ENCODE measurements at places on chromosomes 1 and 21.

- DNase-seq: no peak
Measured at GRCh38 chr1:243489681-243490546, 234.1 kb downstream of the SDCCAG8 start.

DNA sequence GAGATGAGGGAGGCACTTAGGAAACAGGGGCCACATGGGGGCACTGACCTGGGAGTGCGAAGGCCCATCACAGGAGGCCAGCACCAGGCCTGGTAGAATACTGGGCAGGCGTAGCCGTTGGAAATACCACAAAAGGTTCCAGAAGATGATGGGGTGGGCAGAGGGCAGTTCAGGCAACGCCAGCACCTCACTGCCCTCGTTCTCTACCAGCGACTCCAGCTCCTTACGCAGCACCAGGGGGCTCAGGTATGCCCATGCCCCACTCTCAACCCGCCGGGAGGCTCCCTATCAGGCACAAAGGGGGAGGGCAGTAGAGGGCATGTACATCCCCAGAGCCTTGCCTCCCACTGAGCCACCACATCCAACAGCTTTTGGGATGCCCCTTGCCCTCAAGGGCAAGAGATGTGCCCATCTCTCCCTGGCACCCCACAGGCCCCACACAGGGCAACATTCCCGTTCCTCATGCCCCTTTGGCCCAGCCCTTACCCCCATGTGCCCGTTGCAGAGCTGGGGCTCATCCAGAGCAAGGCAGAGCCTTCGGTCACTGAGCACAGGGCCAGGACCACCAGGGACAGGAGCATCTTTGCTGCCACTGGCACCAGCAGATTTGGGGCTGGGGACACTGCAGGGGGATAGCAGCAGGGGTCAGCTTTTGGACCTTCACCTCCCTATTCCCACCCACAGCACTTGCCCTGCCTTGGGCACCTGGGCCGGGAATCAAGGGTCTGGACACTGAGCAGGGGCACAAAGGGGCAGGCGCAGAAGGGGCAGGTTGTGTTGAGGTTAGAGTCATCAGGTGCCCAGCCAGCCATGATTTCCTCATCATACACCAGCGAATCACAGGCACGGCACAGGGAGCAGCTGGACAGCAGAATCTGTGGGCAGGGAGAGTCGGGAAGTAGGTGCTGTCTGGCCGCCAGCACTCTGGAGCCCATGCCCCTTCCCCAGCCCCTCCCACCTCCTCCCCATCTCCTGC, 9.7 kb upstream of the GATAD2B start:
- no peak for DNase-seq

DNA sequence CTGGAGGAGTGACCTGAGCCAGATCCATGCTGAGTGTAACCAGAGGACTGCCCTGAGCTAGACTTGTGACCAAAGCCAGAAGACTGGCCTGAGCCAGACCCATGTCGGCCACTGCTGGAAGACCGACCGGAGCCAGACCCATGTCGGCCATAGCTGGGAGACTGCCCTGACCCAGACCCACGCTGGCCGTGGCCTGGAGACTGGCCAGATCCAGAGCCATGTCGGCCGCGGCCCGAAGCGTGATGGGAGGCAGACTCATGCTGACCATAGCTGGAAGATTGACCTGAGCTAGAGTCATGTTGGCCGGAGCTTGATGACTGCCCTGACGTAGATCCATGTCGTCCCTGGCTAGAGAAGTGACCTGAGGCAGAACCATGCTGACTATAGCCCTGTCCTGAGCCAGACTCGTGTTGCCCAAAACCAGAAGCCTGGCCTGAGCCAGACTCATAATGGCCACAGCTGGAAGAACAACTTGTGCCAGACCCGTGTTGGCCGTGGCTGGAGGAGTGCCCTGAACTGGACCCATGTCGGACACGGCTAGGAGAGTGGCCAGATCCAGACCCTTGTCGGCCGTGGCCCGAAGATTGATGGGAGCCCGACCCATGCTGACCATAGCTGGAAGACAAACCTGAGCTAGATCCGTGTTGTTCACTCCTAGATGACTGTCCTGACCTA, 5.1 kb downstream of the HRNR start:
- DNase-seq: no peak

GRCh38 chr1:194322751-194323150, 1136.3 kb upstream of the B3GALT2 start:
- no peak for DNase-seq

DNA sequence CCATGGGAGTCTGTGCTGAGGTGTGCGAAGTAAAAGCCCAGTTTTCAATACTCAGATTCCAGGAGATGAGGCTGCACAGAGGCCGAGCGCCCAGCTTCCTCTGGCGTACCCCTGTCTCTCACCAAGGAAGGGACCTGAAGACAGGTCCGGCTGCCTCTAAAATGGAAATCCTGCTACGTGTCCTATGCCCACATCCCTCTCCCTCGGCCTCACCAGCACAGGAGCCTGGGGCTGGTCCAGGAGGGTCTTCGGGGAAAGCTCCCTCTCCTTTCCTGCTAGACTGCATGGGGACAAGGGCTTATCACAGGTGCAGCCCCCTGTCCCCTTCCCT, 392 bp downstream of the MRPL55 start:
- DNase-seq: no peak

DNA sequence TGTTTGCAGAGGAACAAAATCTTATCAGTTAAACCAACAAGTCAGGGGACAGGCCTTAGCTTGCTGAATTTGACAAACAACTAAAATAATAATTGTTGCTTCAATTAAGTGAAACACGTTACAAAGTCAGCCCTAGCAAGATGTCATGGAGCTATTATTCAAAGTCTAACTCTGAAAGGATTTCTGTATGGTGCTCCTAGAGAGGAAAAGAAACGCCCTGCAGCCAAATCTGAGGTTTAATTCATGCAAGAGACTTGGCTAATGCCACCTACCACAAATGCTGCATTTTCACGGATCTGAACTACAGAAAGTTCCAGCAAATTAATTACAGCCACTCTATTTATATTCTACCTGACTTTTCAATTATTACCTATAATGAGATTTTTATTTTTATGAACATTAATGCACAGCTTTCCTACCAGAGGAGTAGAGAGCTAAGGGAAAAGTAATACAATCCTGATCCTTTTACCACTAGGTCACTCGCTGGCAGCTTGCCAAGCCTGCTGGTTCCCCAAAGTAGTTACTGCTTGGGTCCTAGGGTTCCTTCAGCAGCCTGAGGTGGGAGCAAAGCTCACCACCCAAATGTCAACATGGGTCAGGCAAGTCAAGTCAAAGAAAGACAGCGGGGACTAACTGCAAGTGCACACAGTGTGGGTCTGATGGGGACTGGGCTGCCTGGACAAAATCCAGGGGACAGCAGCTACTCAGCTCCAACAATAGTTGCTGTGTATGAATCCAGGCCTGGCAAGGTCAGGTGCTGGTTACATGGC, 8.5 kb downstream of the COLGALT2 start:
- no peak for DNase-seq

DNA sequence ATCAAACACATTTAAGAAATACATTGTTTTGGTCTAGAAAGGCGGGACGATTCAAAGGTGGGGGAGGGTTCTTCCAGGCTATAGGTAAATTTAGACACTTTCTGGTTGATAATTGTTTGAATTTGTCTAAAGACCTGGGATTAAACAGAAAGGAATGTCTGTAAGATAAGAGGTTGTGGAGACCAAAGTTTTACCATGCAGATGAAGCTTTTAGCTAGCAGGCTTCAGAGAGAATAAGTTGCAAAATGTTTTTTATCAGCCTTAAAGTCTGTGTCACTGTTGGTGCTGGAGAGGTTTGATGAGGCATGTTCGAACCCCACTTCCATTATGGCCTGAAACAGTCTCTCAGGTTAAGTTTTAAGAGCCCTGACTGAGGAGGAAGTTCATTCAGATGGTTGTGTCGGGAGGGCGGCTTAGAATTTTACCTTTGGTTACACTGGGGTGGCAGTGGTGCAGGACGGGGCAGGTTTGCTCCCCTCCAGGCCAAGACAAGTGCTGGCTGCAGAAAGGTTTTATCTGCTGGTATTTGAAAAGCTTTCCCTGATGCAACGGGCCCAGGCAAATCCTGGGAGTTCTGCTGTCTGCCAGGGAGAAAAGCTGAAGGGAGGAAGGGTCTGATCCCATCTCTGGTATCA, 16.0 kb upstream of the SLC2A5 start:
- no peak for DNase-seq

GRCh38 chr1:43531906-43532584, 1.4 kb downstream of the PTPRF start:
- DNase-seq: no peak

- DNase-seq: no peak
Measured at GRCh38 chr1:205077934-205078311, 6.3 kb downstream of the TMEM81 start.

- DNase-seq: no peak
Measured at GRCh38 chr1:98964198-98964597, 40.5 kb downstream of the PLPPR5 start.

DNA sequence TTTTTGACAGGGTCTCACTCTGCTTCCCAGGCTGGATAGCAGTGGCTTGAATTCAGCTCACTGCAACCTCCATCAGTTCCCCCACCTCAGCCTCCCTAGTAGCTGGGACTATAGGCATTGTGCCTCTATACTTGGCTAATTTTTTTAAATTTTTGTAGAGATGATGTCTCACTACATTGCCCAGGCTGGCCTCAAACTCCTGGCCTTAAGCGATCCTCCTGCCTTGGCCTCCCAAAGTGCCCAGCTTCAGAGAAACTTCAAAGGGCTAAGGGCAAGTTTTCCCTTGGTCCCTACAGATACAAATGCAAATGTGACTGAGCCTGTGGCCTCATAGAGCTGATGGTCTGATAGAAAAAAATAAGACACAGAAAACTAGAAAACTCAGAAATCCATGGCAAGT, 52.9 kb upstream of the PRRC2C start:
- DNase-seq: no peak

GRCh38 chr1:20400341-20401177, 85.5 kb downstream of the CAMK2N1 start:
- no peak for DNase-seq

- DNase-seq: no peak
Measured at GRCh38 chr1:7234471-7234755, 449.2 kb downstream of the CAMTA1 start.

DNA sequence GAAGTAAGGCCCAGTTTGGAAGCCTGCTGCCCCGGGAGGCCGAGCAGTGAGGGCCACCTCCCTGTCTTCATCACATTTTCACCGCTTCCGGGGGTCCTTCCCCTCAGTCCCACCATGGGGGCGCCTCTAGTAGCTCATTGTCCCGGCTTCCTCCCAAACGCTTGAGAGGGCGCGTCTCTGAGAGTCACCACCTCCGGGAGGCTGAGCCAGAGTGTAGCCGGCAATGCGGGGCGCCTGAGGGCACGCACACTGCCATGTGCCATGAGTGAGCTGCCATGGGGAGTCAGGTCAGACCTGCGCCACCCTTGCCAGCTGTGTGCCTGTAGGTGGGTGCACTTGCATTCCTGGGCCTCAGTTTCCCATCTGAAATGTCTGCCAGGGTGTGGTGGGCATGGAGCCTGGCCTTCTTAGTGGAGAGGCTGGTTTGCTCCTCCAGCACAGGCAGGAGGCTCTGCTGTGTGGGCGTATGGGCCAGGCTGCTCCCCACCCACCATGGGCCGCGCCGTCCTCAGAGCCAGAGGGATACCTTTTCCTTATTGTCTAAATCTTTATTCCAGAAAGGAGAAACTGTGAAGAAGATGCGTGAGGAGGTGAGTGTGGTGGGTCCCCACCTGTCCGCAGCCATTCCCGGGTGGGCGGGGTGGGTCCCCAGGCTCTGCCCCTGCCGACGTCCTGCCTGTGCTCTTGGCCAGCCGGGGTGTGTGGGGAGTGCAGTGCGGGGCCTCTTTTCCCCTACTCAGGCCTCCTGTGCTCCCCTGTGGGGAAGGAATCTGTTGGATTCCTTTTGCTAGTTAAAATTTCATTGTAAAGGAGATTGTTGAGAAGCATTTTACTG, 81.3 kb upstream of the COL6A1 start:
- DNase-seq: no peak

GRCh38 chr1:193677874-193678273, 491.5 kb upstream of the B3GALT2 start:
- DNase-seq: no peak

- DNase-seq: peak; percentile 78
Measured at GRCh38 chr1:145985502-145986439, 10.6 kb downstream of the TXNIP start.

- DNase-seq: no peak
Measured at GRCh38 chr21:45060675-45061311, 13.6 kb upstream of the ADARB1 start.

DNA sequence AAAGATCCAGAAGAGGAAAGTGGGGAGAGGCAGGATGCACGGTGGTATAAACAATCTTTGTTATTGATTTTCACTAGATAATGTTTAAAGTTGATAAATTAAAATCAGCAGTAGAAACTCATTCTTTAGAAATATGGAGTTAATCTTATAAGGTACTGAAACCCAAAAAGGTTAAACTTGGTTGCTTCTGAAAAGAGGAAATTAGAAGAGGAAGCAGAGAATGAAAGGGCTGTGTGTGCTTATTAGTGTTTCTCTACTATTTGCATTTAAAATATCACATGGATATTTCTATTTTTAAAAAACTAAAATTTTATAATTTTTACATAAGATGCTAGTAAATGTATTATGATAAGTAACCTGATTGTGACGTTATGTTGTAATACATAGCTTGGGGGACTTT, 24.4 kb downstream of the C1orf141 start:
- DNase-seq: no peak

DNA sequence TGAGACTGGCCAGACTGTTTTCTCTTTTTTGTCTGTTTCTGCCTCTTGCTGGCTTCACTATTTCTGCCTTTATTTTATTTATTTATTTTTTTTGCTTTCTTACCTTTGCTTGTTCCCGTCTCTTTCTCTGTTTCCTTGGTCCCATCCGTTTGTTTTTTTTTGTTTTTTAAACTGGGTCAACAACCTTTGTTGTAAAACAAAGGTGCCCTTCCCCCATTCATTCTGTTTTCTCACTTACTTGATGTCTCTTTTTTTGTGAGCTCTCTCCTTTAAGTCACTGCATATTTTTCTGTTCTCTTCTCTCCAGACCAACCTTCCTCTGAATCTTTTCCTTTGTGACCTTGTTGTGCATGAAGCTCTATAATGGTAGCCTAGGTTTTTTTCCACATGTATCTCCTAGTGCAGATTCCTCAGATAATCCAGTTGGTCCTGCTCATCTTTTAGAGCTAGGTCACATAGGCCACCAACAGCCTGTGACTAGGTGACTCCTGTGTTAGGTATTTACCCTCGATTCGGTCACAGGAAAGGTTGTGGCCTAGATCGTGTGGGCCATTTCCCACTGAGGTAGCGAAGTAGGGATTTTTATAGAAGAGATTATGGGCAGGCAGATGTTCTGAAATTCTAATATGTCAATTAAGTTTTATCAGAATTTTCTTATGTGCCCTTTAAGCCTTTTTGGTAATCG, 15.9 kb downstream of the GNAI3 start:
- no peak for DNase-seq

- no peak for DNase-seq
Measured at GRCh38 chr1:115744646-115745275, 23.8 kb downstream of the CASQ2 start.

Measured in GF-D8 (cell line).